T-cell (primary cell): ENCODE measurements at places on chromosomes 7 and 10. TPM values are rescaled to one million over a fixed set of nuclear protein-coding genes. Genes with fewer than 3 reads are reported as not detected.

DNA sequence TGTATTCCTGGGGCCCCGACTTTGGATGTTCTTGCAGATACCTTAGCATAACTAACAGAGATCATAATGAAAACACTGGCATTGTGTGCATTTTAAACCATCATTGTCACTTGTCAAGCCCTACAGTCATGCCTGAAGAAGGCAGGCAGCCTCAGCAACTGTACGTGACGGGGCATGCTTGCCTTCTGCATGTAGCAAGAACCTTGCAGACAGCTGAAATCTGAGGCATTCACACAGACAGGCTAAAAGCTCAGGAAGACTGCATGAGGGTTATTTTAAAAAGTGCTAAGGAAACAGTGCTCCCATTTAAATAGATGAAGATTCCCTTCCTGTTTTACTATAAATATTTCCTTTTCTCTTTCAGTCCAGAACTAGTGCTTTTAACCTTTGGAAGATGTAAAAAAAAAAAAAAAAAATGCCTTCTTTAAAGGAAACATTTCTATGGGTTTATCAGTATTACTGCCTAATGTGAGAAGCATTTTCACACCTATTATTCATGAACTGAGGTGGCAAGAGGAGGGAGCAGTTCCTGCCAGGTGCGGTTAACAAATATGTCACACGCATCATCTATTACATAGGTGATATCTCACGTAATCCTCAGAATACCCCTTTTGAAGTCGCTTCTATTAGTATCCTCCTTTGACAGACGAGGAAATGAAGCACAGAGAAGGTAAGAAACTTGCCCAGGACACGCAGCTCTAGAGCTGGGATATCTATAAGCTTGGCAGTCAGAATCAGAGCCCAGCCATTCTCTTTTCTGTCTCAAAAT, 88.1 kb downstream of the PRKCQ start:
- peak; percentile 28 for DNase-seq
- peaks cover 90% of the 10 kb centered on the region for H3K36me3 ChIP-seq
- peak overlapping the region; percentile 97 for H3K27ac ChIP-seq
- no peaks in the 10 kb centered on the region for H3K27me3 ChIP-seq
- no peak overlapping the region for H3K4me3 ChIP-seq

GRCh38 chr7:87456247-87456646, 19.2 kb downstream of the ABCB4 start:
- no peak overlapping the region for H3K4me3 ChIP-seq
- peaks cover 6% of the 10 kb centered on the region for H3K27me3 ChIP-seq
- no peaks in the 10 kb centered on the region for H3K36me3 ChIP-seq
- no peak overlapping the region for H3K27ac ChIP-seq
- no peaks in the 10 kb centered on the region for H3K4me1 ChIP-seq

GRCh38 chr10:34102237-34102673, 712.8 kb downstream of the PARD3 start:
- no peaks in the 10 kb centered on the region for H3K27me3 ChIP-seq
- H3K4me1 ChIP-seq = no peaks in the 10 kb centered on the region
- no peak for DNase-seq

- no peak for DNase-seq
- H3K4me3 ChIP-seq = peak overlapping the region; percentile 81
- peaks cover 54% of the 10 kb centered on the region for H3K4me1 ChIP-seq
- peak overlapping the region; percentile 74 for H3K27ac ChIP-seq
These were observed 997 bp downstream of the WDR37 start for GRCh38 chr10:1057106-1057657.

- H3K27me3 ChIP-seq = no peaks in the 10 kb centered on the region
- no peak overlapping the region for H3K27ac ChIP-seq
- no peak overlapping the region for H3K4me3 ChIP-seq
- DNase-seq = no peak
These were observed 22.1 kb downstream of the SVIL start for GRCh38 chr10:29612657-29613056.

PLXDC2 gene
- total RNA-seq = 0.85 TPM

PHYHIPL gene
- total RNA-seq = not detected

SVOPL gene
- not detected for total RNA-seq
